ENCODE measurements at places on chromosomes 1 and 21.

DNA sequence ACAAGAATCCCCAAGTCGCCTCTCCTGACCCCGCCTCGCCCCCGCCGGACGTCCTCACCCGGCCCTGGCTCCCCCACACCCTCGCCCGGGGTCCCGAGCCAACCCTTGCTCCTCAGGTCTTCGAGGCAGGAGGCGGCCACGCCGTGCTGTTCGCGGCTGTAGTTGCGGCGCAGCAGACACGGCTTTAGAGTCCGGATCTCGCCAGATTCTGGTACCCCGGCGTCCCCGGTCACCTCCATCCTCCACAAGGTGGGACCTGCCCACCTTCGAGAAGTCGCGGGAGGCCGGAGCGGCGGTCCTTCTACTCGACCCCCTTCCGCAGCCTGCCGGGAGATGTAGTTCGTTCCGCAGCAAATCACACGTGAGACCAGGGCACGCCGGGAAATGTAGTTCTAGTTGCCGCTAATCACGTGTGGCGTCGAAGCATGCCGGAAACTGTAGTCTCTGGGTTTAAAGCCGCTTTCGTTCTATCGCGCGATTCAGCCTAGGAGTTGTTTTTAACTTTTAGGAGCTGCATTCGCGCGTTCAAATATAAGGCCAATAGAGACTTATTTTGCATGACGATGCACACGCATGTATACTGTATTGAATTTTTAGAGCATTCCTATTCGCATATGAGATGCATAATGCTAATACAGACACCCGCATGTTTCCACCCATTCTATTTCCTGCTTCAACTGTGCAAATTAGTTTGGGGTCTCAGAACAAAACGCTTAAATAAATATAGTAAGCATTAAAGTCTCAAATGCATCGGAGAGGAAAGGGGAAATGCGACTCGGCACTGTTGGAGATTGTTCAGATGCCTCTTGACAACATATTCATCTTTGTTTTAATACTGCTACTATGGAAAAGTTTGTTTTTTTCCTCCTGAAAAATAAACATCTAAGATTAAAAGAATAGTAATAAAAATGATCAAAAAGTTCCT, at the start of gene DFFA:
Gene DFFA (minus strand): TSS at position 310 of the 925 bp plus-strand sequence. CDS start 71 bp downstream, at position 239.
- DNase-seq = peak; percentile 94

DNA sequence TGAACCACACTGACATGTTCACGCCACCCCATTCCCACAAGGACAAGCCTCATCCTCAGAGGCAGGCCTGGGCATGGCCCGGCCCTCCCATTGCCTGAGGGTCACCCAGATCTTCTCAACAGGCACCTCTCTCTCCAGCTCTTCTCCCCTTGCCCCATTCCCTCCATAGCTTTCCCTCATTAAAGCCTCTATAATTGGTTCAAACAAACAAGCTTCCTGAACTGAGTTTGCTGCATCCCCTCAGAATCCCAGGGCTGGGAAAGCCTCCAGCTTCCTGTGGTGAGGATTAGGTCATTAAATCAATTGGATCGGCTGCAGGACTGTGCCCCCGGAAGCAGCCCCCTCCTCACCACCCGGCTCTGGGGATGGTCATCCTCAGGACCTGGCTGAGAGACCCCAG, 18.9 kb downstream of the CTNNBIP1 start:
- DNase-seq = no peak

- no peak for DNase-seq
These were observed 2294.1 kb downstream of the NCAM2 start for GRCh38 chr21:23292292-23292691.

DNA sequence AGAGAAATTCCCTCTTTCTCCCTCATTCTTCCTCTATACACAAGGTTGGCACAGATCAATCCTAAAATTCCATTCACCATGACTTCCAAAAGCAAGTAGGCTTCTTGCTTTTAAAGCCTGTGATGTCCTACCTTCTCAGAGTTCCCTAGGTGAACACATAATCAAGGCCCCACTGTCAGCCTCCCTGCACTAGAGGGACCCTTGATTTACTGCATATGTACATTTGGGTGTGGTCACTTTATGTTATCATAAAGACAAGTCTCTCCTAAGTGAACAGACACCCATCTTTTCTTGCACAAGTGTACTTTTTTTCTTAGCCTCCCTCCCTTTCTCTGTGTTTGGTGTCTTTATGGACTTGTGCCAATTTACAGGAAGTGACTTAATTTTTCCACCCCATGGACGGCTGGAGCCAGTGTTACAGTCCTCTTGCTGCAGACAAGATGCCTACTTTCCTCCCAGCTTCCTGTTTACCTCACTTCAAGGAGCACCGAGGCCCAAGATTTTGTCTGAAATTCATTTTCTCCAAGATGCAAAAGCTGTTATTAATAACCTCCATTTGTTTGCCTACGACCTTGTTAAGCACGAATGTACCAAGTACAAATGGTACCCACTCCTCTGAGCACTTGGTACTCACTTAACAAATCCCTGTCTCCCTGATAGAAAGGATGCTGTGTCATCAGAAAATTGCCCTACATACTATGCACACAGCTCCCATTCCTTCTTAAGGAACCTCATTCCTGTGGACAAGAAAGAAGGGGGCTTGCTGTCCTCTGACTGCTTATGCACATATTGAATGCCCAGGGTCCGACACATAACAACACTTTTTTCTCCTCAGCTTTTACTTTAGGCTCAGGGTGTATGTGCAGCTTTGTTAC, 82.8 kb upstream of the SLC44A3 start:
- no peak for DNase-seq

- no peak for DNase-seq
These were observed 8.3 kb downstream of the RHOC start for GRCh38 chr1:112698366-112699310.

DNA sequence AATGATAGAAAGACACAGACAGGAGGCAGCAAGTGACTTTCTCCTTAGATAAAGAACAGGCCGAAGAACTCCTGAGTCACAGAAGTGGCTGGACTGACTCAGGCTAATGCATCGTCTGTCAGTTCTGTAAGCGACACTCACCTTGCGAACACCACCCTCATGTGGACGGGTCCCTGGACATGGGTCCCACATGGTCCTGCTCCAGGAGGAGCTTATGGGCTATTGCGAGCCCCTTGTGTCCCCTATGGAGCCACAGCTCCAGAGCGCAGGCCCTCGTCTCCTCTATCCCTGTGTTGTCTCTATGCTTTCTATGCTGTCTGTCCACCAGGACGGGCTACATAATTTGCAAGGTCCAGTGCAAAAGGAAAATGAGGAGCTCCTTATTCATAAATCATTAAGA, 85.8 kb downstream of the TRABD2B start:
- no peak for DNase-seq

DNA sequence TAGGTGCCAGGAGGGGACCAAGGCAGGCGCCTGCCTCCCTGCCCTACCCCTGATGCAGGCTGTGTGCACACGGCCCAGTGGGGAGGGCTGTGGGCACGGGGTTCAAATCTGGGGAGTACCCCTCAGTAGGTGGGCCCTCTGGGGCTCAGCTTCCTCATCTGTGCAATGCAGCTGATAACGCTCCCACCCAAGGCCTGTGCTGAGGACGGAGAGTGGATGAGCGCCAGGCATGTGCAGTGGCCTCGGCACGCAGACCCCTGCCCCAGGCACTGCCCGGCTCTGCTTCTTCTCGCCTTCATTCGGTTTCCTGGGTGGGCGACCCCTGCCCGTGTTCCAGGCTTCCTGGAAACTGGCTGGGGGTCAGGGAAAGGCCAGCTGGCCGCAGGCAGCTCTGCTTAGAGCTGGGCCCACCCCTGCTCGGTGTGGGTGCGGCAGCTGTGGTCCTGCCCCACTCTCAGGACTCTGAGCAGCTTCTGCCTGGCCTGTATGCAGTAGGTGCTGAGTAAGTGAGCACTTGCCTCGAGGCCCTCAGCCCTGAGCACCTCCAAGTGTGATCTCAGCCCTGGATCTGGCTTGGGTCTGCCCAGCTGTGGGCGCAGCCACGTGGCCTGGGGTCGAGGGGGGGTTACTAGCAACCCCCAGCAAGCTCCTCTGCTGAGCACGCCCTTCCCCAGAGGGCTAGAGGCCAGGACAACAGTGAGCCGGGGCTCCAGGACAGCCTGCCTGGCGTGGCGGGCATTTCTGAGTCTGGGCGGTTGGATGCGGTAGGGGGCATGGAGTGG, 11.9 kb upstream of the TNFRSF14 start:
- no peak for DNase-seq

GRCh38 chr1:240104672-240105071, 13.0 kb downstream of the FMN2 start:
- DNase-seq = peak; percentile 55

GRCh38 chr21:41675574-41675973, 91.3 kb downstream of the RIPK4 start:
- DNase-seq = no peak

DNA sequence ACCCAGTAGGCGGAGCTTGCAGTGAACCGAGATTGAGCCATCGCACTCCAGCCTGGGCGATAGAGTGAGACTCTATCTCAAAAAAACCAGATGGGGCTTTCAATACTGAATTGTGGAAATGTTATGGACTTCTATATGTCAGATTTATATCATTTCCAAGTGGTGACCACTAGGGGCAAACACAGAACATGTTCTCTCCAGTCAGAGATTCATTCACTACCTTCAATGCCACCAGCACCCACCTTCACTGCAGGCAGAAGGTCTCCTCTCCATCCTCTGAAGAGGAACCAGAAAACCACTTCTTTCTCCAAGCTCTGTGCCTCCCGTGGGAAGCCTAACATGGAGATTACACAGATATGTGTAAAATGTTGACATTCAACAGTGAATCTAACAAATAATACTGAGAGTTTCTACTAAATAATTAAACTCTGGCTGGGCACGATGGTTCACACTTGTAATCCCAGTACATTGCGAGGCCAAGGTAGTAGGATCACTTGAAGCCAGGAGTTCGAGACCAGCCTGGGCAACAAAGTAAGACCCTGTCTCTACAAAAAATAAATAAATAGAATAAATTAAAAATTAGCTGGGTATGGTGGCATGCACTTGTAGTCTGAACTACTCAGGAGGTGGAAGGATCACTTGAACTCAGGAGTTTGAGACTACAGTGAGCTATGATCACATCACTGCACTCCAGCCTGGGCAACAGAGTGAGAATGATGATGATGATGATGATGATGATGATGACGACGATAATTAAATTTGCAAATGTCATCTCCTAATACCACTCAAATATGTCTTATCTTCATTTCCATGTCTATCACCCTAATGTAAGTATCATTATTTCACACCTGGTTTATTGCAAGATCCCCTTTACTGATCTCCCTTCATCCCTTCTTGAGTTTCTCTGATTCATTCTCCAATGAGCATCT, 151.1 kb downstream of the ZNF281 start:
- DNase-seq = no peak

- no peak for DNase-seq
These were observed 3.0 kb upstream of the SMYD2 start for GRCh38 chr1:214277704-214278635.

GRCh38 chr1:185402930-185403329, 85.9 kb upstream of the IVNS1ABP start:
- DNase-seq = no peak

GRCh38 chr1:24925963-24926362, 4.1 kb downstream of the RUNX3 start:
- DNase-seq = no peak

GRCh38 chr1:58754073-58754613, 29.7 kb downstream of the JUN start:
- DNase-seq = no peak

- peak; percentile 62 for DNase-seq
These were observed 14.0 kb downstream of the NAV1 start for GRCh38 chr1:201552941-201553351.

DNA sequence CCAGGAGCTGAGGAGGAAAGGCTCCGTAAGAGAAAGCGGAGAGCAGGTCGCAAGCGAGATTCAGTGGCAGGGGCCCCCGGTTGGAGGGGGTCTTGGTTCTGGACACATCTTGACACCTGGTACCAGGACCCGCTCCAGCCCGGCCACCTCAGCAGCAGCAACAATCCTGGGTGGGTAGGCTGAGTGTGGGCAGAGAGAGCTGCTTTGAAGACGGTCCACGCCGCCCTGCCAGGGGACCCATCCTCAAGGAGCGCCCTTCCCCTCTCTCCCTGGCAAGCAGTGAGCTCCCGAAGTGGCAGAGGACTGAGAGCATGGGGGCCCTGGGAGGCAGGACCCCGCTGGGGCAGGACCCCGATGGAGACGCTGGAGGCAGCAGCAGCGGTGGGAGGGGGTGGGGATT, 35.6 kb upstream of the LAPTM5 start:
- no peak for DNase-seq

GRCh38 chr1:98025858-98026257, 105.0 kb upstream of the DPYD start:
- DNase-seq = no peak

DNA sequence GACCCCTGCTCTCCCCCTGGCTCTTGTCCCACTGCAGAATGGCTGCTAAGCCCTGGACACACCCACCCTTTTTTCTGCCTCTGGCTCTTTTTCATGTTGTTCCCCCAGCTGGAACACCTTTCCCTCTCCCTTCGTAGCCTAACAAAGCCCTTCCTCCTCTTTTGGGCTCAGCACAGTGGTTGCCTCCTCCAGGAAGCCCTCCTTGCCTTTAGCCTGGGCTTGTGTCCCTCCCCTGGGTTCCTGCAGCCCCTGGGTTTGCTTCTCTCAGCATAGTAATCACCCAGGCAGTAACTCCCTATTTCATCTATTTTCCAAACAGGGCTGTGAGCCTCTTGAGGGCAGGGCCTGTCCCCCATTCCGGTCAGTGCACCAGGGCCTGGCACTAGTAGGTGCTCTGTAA, 19.8 kb upstream of the ACTL8 start:
- no peak for DNase-seq

DNA sequence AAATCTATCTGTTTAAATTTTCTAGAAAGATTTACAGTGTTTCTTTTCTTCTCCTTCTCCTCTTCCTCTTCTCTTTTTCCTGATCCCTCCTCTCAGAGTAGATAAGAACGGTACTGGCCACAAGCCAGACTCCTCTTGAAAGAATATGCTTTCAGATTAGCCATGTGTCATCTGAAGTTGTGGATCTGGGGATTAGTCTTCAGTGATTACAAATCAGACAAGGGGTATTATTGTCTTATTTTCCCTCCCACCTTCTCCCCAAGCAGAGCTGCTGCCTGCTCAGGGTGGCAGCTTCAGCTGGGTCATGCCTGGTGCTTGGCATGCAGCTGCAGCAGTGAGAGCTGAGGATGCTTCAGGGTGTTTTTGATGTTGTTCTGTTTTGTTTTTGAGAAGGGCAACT, 42.7 kb downstream of the SGIP1 start:
- peak; percentile 33 for DNase-seq

- no peak for DNase-seq
These were observed 446.0 kb upstream of the LRRC7 start for GRCh38 chr1:69121723-69122122.

DNA sequence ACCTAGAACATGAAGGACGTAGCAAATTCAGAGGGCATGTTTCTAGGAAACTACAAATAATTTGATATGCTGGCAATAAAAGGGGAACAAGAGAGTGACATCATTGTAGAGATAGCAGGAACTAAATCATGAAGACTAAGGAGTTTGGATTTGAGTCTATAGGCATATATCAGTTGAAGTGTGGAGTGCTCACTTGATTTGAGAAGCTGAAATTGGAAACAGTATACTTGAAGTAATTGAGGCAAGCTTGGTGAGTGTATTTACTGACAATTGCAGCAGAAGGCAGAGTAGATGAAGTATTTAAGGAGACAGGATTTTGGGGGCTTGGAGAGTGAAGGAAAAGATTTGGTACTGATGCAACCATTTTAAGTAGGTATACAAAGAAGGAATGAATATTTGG, 6.4 kb upstream of the TMCO2 start:
- DNase-seq = no peak

GRCh38 chr1:244953901-244954300, 89.6 kb upstream of the HNRNPU start:
- DNase-seq = no peak

All from HFFc6 (cell line).